ENCODE measurements at places on chromosomes 7 and 10.
A peak's percentile ranks its signal among the peaks of the same experiment; 100 is the strongest.

- H3K27ac ChIP-seq, result no peak overlapping the region
- H3K4me3 ChIP-seq, result no peak overlapping the region
- no peak for DNase-seq
- H3K27me3 ChIP-seq, result peaks cover 10% of the 10 kb centered on the region
- H3K36me3 ChIP-seq, result peaks cover 9% of the 10 kb centered on the region
Measured at GRCh38 chr10:17053513-17053912, 76.1 kb downstream of the CUBN start.

DNA sequence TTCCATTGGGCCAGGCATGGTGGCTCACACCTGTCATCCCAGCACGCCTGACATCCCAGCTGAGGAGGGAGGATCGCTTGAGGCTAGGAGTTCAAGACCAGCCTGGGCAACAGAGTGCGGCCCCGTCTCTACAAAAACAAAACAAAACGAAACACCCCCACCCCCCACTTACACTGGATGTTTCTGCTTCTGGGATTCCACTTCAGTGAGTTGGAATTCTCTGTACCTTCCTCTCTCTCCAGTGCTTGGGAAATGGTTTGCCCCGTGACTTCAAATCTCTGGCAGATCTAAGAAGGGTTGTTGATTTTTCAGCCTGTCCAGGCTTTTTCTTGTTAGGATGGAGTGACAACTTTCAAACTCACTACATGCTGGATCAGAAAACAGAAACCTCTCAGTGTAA is 106.9 kb downstream of the ANLN start:
- H3K27ac ChIP-seq, result no peak overlapping the region

DNA sequence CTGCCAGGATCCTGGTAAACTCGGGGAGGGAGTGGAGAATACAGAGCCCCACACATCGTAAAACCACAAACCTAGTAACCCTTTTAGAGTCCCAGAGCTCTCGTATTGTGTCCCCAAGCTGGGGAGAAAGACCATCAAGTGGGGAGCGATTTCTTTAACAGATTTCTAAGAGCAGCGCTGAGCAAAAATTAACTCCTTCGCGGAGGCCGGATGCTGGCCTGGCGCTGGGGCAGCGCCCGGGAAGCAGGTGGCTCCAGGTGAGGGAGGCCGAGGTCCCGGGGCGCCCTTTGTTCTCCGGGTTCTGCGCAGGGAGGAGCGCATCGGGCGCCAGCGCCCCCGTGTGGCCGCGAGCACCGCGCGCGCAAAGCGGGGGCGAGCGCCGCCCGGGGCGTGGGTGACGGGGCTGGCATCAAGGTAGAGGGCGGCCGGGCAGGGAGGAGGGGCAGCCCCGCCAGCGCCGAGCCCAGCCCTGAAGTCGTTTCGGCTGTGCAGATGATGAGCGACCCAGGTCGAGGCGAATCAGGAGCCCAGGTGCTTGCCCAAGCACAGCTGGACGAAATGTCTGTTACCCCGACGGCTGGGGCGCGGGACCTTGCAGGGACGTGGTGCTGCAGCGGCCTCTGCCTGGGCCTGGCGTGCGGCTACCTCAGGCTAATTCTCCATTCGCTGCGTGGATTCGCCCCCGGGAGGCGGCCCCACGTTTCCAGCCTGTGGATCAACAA is 10.4 kb upstream of the FGFR2 start:
- no peaks in the 10 kb centered on the region for H3K4me1 ChIP-seq
- H3K4me3 ChIP-seq, result no peak overlapping the region
- H3K27me3 ChIP-seq, result peaks cover 12% of the 10 kb centered on the region
- DNase-seq, result peak; percentile 80

DNA sequence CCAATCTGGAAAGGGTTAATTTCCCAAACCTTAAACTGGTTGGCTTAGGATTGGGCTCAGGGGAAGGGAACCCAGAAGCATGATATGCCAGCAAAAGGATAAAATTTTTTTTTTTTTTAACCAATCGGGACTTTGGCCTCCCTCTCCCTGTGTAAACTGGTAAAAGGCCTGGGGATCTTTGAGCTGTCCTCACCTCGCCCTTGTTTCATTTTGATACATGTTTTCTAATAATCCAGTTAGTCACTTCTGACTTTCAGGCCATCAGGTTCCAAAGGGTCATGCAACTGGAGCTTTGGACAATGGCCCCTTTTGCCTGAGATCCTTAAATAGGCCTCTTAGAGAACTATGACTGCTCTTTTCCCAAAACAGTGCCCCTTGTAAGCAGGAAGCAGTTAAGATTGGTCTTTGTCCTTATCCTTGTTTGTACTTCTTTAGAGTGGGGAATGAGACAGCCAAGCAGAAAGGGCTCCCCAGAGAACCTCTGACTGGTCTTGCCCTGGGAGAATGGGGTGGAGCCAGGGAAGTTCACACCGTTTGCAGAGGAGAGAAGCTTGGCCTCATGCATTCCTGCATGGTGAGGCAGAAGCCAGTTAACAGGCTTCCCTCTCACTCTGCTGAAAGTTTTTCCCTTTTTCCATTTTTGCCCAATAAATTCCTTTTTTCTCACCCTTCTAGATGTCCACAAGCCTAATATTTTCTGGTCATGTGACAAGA is 424.2 kb upstream of the CNTNAP2 start:
- no peaks in the 10 kb centered on the region for H3K4me1 ChIP-seq
- no peaks in the 10 kb centered on the region for H3K27me3 ChIP-seq
- H3K36me3 ChIP-seq, result no peaks in the 10 kb centered on the region
- H3K4me3 ChIP-seq, result no peak overlapping the region
- H3K27ac ChIP-seq, result no peak overlapping the region
- DNase-seq, result no peak

GRCh38 chr7:105350906-105351305 is 37.8 kb downstream of the SRPK2 start:
- peaks cover 58% of the 10 kb centered on the region for H3K4me1 ChIP-seq
- no peaks in the 10 kb centered on the region for H3K27me3 ChIP-seq
- DNase-seq, result no peak
- H3K4me3 ChIP-seq, result peak overlapping the region; percentile 12
- no peaks in the 10 kb centered on the region for H3K36me3 ChIP-seq

DNA sequence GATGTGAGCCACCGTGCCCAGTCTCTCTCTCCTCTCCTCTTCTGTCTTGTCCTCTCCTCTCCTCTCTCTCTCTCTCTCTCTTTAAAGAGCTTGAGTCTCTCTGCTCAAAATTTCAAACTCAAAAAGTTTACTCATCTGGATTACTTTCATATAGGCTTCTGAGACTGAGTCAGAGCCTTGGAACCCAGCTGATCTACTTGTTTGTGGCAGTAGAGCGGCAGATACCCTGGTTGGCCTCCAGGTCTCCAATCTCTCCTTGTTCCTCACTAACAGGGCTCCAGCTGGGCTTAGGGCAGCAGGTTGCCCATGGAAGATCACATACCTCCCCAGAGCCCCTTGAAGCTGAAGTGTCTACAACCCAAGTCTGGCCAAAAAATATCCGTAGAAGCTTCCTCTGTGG is 51.0 kb downstream of the HHEX start:
- H3K36me3 ChIP-seq, result no peaks in the 10 kb centered on the region
- peaks cover 2% of the 10 kb centered on the region for H3K4me1 ChIP-seq
- H3K27me3 ChIP-seq, result peaks cover 17% of the 10 kb centered on the region

DNA sequence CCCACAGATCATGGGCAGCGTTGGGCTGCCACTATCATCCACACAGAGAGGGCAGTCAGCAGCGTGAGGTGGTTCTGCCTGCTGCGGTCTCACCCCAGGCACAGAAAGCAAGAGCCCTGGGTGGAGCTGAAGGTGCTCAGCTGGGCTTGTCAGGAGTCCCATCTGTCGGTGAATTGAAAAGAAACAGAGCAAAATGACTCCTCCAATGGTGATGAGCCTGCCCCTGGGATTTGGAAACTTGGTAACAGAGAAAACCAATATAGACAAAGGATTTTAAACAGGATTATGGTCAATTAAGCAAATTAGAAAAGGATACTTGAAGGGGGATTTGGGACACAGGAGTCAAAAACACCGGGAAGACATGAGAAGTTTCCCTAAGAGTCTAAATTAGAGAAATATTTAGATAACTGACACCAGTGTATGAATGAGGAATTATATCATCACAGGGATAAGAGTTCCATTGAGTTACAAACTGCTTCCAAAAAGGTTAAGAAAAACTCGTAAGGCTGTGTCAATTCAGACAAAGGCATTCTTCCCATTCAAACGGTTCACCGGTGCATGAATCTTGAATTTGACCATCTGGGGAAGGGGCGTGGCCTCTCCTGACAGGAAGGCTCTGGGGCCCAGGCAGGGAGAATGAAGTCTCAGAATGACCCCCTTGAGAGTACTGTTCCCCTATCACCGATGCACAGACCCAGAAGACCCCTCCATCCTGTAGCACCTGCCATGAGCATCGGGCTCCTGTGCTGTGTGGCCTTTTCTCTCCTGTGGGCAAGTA is 70.0 kb upstream of the PRSS58 start:
- H3K4me3 ChIP-seq, result peak overlapping the region; percentile 30
- peak; percentile 55 for DNase-seq
- H3K36me3 ChIP-seq, result no peaks in the 10 kb centered on the region
- H3K27ac ChIP-seq, result peak overlapping the region; percentile 51
- peaks cover 5% of the 10 kb centered on the region for H3K27me3 ChIP-seq

DNA sequence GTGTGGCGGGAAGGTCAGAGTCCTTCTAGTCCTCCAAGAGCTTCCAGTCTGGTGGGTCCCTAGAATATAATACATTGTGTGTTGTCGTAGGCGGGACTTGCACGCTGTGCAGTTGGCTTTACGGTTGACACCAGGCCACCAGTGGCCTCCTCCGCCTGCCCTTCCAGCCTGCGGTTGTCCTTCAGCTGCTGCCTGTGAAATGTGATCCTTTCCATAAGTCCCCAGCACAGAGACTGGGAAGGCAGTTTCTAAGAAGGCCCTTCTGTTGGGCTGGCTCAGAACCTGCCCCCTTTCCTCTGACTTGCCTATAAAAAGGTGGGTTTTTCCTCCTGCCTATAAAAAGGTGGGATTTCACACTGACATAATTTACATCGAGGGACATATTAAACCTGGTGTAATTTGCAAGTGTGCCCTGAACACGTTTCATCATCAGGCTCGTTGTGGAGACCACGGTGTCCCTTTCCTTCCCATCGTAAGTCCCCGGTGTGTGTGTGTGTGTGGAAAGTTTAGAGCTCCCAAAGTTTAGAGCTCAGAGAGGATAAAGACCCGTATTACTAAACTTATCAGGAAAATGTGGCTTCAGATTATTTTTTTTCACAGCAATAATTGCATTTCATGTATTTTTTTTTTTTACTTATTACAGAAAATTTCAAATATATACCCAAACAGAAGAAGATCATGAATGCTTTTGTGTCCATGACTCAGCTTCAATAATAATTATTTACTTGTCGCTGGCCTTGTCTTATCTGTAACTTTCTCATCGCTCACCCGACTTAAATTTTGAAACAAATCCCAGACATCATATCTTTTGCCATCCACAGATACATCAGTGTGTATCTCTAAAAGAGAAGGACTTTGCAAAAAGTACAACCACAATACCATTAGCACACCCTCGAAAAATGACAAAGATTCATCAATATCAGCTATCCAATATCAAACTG is 45.1 kb downstream of the CUX1 start:
- no peak overlapping the region for H3K27ac ChIP-seq
- no peak overlapping the region for H3K4me3 ChIP-seq
- no peaks in the 10 kb centered on the region for H3K36me3 ChIP-seq
- no peaks in the 10 kb centered on the region for H3K27me3 ChIP-seq
- DNase-seq, result no peak
- peaks cover 5% of the 10 kb centered on the region for H3K4me1 ChIP-seq

- H3K27me3 ChIP-seq, result peaks cover 13% of the 10 kb centered on the region
- DNase-seq, result no peak
- peaks cover 2% of the 10 kb centered on the region for H3K4me1 ChIP-seq
- no peak overlapping the region for H3K4me3 ChIP-seq
Measured at GRCh38 chr7:134155206-134155605, 28.1 kb downstream of the LRGUK start.

GRCh38 chr10:81847675-81848074 is 27.3 kb upstream of the NRG3 start:
- H3K4me3 ChIP-seq, result no peak overlapping the region
- no peaks in the 10 kb centered on the region for H3K36me3 ChIP-seq
- no peaks in the 10 kb centered on the region for H3K4me1 ChIP-seq
- H3K27ac ChIP-seq, result no peak overlapping the region
- DNase-seq, result no peak

DNA sequence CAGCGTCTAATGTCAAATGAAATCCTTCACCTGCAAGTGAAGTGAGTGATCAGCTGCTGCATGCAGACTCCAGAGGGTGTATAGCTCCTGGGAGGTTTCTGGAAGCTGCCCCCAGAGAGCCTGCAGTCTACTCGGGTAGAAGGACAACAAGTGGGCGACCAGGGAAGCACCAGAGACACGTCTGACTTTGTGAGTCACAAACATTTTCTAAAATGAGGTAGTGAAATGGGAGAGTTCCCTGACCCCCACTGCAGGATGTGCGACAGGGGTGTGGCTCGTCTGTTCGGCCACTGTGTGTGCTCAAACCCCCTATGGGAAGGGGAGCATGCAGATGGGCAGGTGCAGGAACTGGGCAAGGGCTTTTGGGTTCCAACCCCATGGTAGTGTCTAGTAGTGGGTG is 177.1 kb upstream of the PRKCQ start:
- H3K4me3 ChIP-seq, result no peak overlapping the region
- no peak for DNase-seq
- no peaks in the 10 kb centered on the region for H3K4me1 ChIP-seq
